Thoracic aorta (tissue), 2 donors: ENCODE measurements at places on chromosomes 5 and 9.

DNA sequence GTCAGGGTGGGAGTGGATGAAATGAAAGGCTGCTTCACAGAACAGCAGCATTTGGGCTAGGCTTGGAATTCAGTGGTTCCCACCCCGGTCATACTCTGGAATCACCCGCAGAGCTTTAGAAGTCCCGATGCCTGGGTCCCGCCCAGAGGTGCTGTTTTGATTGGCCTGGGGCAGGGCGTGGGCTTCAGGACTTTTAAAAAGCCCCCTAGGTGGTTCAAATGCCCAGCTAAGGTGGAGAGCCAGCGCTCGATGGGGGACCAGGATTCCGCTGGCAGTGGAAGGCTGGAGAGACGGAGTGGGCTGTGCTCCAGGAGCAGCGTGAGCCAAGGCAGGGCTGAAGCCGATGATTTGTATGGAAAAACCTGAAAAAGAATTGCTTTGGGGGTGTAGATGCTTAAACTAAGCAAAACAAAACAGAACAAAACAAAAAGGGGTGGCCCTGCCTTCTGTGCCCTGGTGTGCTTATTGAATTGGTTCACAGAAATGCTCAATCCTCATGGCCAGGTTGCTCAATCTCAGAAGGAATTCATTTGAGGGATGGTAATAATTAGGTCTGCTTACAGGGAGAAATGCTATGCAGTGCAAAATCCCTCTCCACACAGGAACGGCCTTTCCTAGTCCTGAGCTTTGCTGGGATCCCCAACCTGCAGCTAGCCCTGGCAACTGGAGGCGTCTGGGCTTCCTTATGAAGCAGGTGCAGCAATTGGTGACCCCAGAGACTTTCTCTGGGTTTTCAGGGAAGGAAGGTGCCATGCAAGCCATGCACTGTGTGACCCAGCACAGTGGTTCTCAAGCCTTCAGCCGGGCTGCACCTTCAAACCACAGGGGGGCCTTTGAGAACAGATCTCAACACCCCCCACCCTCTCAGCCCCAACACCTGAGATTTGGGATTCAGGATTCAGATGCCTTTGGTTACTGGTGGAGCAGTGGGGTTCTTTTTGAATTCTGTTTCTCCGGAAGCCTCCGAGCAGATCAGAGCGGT, 174.0 kb upstream of the ZNF618 start:
- no peak for DNase-seq

DNA sequence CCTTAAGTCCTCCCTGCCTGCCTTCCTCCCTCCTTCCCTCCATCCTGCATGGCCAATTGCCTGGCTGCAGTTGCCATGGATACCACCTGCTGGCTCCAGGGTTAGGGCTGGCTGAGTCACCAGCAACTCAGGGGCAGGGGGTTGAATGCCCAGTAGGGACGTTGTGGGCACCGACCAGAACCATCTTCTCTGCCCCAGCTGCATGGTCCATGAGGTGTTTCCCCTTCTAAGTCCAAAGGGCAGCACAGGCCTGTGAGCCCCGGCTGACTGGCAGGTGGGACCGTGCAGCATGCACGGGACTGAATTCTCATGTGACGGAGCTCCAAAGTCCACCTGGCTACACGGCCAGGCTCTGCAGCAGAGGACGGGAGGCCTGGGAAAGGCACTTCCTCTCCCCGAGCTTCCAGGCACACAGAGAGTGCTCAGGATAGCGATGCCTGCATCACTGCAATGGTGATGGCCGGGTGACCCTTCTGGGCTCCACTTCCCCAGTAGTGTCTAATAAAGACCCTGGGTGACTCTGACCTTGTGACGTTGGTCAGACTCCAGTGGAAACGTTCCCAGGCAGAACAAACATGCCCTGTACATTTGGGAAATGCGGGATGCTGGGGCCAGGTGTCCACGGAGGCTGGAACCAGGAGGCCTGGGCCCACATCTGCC, 5.7 kb downstream of the ASS1 start:
- DNase-seq = no peak

DNA sequence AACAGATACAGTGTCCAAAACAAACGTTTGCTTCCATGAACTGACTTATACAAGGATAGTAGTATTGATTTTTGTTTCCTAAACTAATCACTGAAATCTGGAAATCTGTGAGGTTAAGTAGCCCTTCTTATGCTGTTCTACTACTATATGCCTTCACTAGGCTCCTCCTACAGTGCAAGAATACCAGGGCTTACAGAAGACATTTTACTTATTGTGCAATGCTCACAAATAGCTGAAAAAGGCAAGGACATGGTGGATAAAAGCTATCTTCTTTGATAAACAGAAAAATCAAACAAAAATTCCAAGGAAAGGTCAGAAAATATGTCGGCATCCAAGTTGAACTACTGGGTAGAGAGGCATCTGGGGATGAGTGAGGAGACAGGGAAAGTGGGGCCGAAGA, 61.9 kb downstream of the OXCT1 start:
- no peak for DNase-seq

- DNase-seq = no peak
These were observed 63.8 kb upstream of the ORM1 start for GRCh38 chr9:114258866-114259797.

DNA sequence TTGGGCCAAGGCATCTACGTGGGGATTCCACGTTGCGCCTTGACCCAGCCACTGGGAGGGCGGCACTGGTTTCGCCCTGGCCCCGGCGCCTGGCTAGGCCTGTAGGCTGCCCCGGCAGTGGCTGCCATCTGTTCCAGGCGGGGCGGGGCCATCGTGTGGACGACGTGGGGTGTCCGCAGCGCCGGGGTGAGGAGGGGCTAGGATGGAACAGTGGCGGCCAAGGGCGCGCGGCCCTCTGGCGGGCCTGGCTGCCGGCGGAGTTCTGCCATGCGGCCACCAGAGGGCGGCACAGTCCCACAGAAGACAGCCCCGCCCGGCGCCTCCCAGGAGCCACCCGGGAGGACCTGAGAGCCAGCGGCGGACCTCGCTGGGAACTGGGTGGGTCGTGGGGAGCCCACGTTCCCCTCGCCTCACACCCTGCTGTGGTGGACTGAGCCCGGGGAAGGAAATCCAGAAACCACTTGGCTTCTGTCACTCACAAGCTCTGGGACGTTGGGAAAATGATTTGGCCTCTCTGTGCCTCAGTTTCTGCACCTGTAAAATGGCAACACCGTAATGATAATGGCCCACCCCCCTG, 22.6 kb upstream of the RAPGEF1 start:
- no peak for DNase-seq

- DNase-seq = no peak
These were observed 23.0 kb upstream of the SLC6A3 start for GRCh38 chr5:1468247-1468612.

DNA sequence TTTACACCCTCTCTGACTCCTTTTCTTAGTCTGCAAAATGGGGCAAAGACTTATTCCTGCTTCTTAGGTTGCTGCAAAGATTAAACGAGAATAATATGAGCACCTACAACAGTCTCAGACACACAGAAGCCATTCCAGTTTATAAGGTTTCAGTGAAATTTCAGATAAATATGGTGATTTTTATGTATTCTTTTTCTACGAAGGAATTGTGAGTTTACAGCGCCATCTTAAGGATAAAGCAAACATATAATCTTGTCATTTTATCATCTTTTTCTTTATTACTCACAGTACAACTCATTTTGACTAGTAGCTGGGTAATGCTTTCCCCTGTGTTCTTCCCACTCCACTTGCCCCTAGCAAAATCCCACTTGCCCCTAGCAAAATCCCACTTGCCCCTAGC, 29.2 kb upstream of the SMC5 start:
- DNase-seq = no peak

DNA sequence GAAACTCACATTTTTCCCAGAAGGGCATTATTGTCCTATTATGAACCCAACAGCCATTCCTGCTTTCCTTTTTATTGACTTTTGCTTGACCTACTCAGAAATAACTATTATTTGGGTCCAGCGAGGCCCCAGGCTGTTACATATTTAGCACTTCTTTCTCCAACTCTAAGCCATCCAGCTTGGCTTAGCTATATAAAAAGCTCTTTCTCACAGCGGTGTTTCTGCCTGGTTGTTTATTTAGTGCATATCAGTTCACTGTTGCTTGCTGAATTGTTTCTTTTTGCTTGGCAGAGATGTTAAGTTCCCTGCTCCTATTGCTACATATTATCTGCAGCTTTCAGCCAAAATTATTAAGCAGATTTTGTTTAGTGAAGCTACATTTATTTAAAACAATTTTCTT, 1156.8 kb upstream of the SEMA6A start:
- DNase-seq = no peak

DNA sequence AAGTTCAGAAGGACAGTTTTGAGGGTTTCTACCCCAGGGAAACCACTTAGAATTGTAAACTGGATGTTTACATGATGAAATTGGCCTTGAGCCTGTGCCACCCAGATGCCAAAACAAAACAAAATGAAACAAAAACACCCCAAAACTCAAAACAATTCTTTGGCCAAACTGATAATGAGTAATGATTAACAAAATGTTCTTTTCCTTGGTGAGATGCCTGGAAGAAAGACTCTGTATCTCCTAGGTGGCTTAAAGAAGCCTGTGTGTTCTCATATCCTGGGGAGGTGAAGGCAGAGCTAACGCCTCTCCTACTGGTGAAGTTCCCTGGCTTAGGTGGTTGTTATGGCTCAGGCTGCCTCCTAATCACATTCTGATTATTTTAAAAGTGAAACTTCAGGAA, 120.5 kb downstream of the NPR3 start:
- DNase-seq = no peak
